ENCODE measurements at places on chromosomes 13 and 19.

- DNase-seq = peak; percentile 41
Observed at GRCh38 chr19:53865523-53865917, 2.2 kb upstream of the MYADM start.

GRCh38 chr13:46053162-46054012 lies 841 bp upstream of the ZC3H13 start:
- DNase-seq = no peak

- DNase-seq = no peak
Observed at GRCh38 chr13:45331123-45331619, 9.8 kb downstream of the TPT1 start.

- DNase-seq = no peak
Observed at GRCh38 chr13:34862716-34863115, 79.4 kb upstream of the NBEA start.

- DNase-seq = no peak
Observed at GRCh38 chr13:24243302-24243701, 66.1 kb upstream of the C1QTNF9 start.

GRCh38 chr19:48918801-48919247 lies 14.7 kb upstream of the DHDH start:
- peak; percentile 19 for DNase-seq

DNA sequence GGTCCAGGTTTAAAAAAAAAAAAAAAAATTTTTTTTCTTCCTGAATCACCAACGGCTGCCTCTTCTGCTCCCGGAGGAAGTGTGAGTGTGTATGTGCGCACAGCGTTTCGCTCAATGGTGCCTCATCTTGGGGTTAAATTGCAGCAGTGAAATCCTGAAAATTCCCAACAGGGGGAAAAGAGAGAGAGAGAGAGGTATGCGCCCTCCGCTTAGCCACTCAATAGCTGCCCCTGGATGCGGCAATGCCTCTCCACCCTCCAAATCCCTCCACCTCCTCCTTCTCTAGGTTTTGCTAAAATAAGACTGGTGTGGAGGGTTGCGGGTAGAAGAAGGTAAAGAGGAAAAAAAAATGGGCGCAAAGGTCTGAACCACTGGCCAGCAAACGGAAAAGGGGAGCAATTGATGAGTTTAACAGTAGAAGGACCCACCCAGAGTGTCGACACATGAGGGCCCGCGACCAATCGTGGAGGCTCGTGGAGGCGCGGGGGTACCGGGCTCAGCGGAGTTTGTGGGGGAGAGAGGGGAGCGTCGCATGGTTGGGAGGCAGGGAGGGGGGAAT lies 853 bp upstream of the CACNA1A start:
- DNase-seq = peak; percentile 40

- no peak for DNase-seq
Observed at GRCh38 chr19:47848823-47849473, 10.1 kb upstream of the TPRX2 start.

GRCh38 chr13:40615619-40616018 lies 50.8 kb downstream of the FOXO1 start:
- DNase-seq = no peak

- no peak for DNase-seq
Observed at GRCh38 chr19:5313307-5313706, 27.3 kb downstream of the PTPRS start.

DNA sequence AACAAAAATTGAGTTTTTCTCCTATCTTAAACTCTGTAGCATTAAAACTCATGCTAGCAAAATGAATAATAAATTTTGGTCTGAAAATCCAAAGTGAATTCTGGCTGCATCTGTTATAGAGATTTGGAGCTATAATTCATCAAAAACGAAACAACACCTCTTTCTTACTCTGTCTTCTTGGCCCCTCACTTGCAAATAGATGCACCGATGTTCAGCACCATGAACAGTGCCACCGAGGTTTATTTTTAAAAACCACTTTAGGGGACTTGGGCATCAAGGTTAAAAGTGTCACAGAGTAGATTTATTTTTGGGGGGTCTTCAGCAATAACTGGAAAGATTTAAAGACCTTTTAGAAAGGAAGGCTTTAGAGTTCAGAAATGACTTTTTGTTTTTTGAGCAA lies 26.1 kb upstream of the EID2 start:
- no peak for DNase-seq

GRCh38 chr13:112184261-112184660 lies 117.3 kb downstream of the SOX1 start:
- no peak for DNase-seq

- DNase-seq = no peak
Observed at GRCh38 chr13:77383097-77383496, 56.2 kb upstream of the MYCBP2 start.

DNA sequence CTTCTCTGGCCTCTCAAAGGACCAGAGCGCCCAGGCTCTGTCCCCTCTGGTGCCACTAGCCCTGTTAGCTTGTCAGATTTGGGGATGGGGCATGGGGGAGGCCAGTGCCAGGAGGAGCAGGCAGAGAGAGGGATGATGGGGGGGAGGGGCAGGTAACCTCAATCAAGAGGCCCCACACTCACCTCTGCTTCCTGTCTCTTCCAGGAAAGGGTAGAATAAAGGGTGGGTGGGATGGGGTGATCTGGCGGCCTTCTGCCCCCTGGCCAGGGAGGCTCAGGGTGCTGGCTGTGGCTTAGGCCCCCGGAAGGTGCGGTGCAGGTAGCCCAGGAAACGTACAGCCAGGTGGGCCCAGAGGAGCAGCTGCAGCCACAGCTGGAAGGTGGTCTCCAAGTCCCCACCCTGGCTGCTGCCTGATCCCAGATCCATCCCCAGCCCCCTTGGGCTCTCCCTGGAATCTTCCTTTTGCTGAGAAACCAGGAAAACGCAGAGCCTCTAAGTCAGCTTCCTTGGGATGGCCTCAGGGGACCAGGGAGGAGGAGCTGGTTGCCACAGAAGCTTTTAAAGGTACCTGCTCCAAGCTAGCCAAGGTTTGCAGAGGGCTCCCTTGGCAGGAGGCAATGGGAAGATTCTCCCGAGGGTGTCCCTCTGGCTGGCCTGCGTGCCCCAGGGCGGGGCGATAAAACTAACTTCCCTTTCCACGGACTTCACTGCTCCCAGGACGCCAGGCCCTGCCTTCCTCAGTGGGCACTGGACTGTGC lies 5.3 kb downstream of the PRKACA start:
- DNase-seq = no peak

GRCh38 chr13:31797154-31797775 lies 57.9 kb downstream of the RXFP2 start:
- peak; percentile 51 for DNase-seq

DNA sequence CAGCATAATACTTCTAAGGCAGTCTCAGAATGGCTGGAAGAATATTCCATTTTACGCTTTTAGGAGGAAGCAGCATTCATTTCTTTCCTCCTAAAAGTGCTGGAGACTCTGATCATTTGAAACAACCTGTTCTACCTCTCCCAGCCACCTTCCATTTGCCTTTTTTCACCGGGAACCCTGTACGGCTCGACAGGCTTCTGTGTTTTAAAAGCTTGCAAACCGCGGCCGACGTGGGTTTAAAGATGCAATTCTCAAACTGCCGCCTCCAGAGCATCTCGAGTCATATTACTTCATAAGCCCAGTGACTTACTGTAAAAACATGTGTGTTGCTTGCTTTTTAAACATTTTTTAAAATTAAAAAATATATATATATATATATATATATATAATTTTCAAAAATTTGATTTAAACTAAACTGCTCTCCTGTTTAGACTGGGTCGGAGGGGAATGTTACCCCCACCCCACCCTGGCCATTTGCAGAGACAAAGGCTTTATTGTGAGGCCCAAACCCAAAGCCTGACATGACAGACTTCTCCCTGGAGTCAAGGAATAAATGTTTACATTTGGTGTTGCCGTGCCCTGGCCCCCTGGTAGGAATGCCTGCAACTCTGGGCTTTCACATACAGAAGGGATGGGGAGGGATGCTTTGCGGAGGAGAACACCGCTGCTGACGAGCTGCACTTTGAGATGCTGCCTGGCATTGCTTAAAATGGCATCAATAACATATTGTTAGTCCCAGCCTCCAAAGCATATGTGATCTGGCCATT lies 30.4 kb downstream of the ZNF536 start:
- no peak for DNase-seq

GRCh38 chr13:108960006-108960405 lies 330.6 kb downstream of the MYO16 start:
- DNase-seq = no peak

DNA sequence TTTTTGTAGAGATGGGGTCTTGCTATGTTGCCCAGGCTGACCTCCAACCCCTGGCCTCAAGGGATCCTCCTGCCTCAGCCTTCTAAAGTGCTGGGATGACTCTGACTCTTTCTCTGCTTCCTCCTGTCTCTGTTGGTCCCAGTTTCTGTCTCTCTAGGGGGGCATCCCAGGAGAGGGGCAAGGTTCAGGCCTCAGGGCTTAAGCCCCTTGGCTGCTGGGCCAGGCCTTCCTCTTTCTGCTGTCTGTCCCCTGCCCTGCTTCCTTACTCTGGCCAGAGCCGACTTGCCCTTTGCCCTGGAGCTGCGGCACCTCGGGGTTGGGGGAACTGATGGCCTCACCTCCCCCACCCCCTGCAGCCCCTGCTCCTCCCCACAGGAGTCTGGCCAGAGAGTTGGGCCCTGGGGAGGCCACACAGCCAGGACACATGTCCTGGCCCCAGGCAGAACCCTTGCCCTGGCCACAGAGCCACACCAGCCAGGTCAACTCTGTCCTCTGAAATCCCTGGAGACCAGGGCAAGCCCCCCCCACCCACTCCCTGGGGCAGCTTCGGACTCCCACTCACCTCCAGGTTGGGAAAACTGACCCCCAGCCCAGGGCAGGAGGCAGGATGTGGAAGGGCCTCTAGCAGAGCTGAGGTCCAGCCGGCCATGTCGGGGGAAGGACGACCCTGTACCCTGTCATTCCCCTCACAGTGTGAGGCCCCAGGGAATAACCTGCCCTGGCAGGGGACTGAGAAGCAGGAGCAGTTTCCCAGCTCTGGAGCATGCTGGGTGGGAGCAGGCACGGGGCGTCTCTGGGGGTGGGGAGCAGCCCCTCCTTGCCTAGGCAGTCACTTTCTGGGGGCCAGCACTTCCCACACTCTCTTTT lies 23.7 kb downstream of the CEBPA start:
- DNase-seq = no peak

GRCh38 chr13:45538382-45538781 lies 73.6 kb downstream of the COG3 start:
- no peak for DNase-seq

- DNase-seq = no peak
Observed at GRCh38 chr19:14164082-14164481, 27.7 kb upstream of the ASF1B start.

GRCh38 chr13:77448689-77449088 lies 86.8 kb upstream of the SCEL start:
- DNase-seq = no peak

DNA sequence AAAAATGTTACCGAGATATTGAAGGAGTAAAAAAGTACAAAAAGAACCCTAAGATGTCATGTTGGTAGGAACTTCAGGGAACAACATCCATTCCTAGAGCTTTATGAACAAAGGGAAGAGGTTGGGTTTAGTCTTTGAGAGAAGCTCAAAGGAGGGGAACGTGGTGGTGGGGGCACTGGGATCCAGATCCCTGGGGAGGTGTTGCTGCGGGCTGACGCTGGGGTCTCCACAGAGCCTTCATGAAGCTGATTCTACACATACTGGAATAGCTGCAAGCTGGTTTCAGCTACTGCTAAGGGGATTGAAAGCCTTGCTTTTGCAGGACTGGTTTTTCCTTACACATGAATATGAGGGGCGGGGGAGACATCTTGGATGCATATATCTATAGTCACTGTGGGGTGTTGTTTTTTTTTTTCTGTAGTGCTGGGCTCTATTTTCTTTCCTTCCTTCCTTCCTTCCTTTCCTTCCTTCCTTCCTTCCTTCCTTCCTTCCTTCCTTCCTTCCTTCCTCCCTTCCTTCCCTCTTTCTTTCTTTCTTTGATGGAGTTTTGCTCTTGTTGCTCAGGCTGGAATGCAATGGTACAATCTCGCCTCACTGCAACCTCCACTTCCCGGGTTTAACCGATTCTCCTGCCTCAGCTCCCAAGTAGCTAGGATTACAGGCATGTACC lies 6.5 kb upstream of the MZF1 start:
- no peak for DNase-seq

DNA sequence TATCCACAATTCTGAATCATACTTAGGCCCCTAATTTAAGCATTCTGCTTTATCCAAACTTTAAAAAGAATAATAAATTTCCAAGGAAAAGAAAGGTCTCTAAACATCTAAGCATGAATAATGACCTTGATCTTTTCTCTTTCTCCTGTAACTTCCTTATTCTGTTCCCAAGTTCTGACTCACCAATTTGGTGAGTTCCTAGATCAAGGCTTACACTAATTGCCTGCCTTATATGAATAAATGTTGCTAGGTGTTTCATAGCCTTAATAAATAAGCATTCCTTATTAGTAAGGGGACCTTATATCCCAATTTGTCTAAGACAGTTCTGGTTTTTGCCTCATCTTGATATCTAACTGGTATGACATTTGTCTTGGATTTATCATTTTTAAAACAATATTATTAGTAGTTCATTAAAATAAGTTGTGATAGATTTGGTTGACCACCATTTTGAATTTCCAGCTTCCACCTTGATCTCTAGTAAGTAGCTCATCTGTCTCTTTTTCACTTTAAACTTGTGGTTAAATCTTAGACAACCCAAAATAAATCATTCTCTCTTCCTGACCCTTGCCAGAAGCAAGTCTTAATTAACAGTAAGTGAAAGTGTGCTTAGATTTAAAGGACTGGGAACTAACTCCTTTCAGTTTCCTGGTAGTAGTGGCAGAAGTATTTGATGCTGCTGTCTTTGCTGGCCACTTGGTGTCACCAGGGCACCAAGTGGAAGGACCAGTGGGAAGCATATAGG lies 121.2 kb upstream of the MLNR start:
- no peak for DNase-seq

GRCh38 chr13:25406377-25406776 lies 34.6 kb downstream of the ATP8A2 start:
- no peak for DNase-seq

DNA sequence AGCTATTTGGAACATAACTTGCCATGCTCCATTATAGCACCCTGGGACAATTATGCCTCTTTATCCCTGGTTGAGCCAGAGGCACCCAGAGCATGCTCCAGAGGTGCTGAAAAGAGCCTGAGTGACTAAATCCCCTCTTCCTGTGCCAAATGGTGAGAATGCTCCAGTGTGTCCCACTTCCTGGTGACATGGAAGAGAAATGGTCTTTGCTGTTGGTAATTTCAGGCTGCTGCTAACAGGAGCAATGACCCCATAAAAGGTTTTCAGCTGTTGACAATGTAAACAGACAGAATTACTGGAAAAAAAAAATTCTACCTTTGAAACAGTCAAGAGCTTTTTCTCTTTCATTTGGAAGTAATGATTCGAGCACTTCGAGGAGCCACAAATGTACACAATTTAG lies 341.8 kb downstream of the FGF9 start:
- no peak for DNase-seq

DNA sequence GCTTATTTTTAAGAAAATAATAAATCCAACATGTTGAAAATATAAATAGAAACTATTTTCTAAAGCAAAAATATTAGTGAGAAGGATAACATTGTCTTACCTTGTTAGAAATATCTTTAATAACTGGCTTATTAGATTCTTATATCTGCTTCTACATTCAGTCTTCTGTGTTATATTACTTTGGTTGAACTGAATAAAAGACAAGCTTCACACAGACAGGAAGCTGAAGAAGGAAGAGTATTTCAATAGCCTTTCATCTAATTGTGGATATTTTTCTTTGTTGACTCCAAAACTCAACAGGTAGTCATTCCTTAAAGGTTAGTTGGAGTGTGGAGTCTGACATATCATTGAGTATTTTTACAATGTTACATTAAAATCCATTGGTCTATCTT lies 10.9 kb downstream of the SETDB2 start:
- DNase-seq = no peak

- DNase-seq = no peak
Observed at GRCh38 chr13:42140494-42140893, 92.0 kb downstream of the DGKH start.

- DNase-seq = no peak
Observed at GRCh38 chr19:6287269-6287885, 7.6 kb upstream of the MLLT1 start.
